ENCODE measurements at places on chromosomes 16 and 17. TPM values are rescaled to one million over a fixed set of nuclear protein-coding genes. Genes with fewer than 3 reads are reported as not detected.
A peak's percentile ranks its signal among the peaks of the same experiment; 100 is the strongest.

ZSCAN10 gene
- total RNA-seq: 0.13 TPM

DUS2 gene
- total RNA-seq: 13.4 TPM

RAMP2 gene
- 35.9 TPM for total RNA-seq

CPNE7 gene
- total RNA-seq: 0.09 TPM

DNA sequence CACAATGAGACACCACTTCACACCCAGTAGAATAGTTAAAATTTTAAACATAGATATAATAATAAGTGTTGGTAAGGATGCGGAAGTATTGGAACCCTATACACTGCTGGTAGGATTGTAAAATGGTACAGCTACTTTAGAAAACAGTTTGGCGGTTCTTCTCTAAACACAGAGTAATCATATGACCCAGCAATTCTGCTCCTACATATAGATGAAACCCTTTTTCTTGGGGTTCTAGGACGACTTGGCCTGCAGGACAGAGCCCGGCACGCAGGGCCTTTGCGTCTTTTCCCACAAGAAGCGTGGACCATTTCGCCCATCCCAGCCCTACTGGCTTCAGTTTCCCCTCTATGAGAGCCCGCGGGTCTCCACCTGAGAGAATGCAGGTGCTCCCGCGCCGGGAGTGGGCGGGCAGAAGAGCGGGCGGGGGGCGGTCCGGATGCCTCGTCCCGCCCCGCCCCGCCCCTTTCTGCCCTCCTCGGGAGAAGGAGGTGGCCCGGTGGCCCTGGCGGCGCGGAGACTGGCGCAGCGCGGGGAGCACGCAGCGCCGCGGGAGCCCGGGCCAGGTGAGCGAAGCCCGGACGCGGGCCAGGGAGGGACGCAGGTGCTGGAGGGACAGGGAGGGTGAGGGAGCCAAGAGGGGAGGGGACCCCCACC lies at the start of gene SDR42E2:
TSS of gene SDR42E2 (plus strand) at position 508 of the 657 bp plus-strand sequence. CDS start 3,077 bp downstream, outside the sequence.
- no peak for DNase-seq

ATP2A1 gene
- 280 TPM for total RNA-seq

SLC6A2 gene
- total RNA-seq: 2.3 TPM

DNA sequence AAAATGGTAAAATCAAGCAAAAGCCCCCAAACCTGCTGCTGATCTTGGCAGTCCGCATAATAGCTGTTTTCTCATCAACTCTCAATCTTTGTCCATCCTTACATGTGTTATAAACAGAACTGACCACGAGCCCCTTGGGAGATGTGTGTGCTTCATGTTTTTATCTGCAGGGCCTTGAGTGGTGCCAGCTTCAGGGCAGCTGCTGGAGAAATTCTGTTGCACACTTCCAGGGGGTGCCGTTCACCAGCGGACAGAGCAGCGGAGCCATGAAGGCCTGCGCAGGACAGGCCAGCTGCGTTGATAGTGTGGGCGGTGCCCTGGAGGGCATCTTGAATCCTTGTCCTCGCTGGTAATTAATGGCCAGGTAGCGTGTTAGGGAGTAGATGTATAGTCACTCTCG lies 20.1 kb downstream of the MPRIP start:
- DNase-seq: no peak

TMEM94 gene
- 31.5 TPM for total RNA-seq

GRCh38 chr17:79096477-79096876 lies 21.9 kb downstream of the ENGASE start:
- DNase-seq: no peak

SALL1 gene
- under 0.01 TPM for total RNA-seq

GRCh38 chr17:46895171-46895570 lies 27.8 kb upstream of the GOSR2 start:
- DNase-seq: peak; percentile 15

CACNG5 gene
- total RNA-seq: not detected

RASL10B gene
- 1.9 TPM for total RNA-seq

CCL14 gene
- 15.2 TPM for total RNA-seq

GRCh38 chr16:55643161-55643970 lies 12.4 kb upstream of the SLC6A2 start:
- no peak for DNase-seq

BCKDK gene
- 12.7 TPM for total RNA-seq

DNA sequence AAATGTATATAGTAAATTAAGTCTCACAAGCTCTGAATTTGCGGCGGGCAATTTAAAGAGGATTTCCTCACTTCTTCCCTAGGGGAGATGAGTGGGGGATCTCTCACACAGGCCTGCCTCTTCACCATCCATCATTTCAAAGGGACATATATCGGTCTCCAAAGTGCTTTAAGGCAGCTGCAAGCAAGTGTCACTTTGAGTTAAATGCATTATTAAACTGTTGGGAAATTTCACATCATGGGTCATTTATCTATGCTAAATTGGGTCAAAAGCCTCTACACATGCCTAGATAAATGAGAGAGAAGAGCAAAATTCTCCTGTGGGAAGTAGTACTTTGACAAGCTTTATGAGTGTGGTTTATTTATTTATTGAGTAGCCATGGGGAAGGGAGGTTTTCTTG lies 1106.1 kb upstream of the GOT2 start:
- DNase-seq: no peak

DNA sequence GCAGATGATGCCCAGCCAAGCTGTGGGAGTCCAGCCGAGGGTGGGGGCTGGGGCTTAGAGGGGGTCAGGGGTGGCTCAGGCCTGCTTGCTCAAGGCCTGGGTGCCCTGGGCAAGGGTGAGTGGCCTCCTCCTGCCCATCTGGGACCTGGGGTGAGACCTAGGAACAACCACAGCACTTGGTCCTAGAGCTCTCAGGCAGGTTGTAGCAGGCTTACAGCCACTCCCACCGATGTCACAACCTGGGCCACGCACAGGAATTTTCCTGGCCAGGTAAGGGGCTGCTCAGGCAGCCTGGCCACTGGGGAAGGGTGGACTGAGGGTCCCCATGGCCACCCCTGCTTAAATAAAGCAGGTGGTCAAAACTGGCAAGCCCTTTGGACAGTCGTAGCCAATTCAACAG lies 6.3 kb upstream of the SREBF1 start:
- DNase-seq: no peak

ARSG gene
- total RNA-seq: 3.0 TPM

FOXC2 gene
- 0.13 TPM for total RNA-seq
